ENCODE measurements at places on chromosomes 1 and 21. TPM values are rescaled to one million over a fixed set of nuclear protein-coding genes. Genes with fewer than 3 reads are reported as not detected.

DNA sequence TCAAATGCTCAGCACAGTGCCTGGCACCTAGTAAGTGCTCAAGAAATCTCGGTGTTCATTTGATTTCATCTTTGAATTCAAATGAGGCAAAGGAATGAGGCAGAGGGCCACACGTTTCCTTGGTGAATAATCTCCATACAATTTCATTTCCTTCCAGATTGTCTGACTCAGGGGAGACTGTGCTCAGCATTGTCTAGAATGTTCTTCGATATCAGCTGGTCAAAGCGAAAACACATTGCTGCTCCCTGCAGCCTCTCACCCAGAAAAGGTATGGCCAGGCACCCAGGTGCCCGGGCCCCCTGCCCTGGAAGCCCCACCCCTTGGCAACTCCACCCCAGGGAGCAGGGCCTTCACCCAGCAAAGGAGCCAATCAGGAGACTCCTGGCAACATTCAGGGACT lies 55.8 kb downstream of the FBXO2 start:
- H3K4me3 ChIP-seq, result no peak overlapping the region
- DNase-seq, result no peak
- H3K4me1 ChIP-seq, result peaks cover 6% of the 10 kb centered on the region
- H3K27me3 ChIP-seq, result peaks cover 10% of the 10 kb centered on the region
- H3K36me3 ChIP-seq, result no peaks in the 10 kb centered on the region
- no peak overlapping the region for H3K27ac ChIP-seq

Gene FNDC5
- 134 TPM for total RNA-seq

- no peak for DNase-seq
- H3K27me3 ChIP-seq, result no peaks in the 10 kb centered on the region
- peaks cover under 1% of the 10 kb centered on the region for H3K4me1 ChIP-seq
- H3K36me3 ChIP-seq, result no peaks in the 10 kb centered on the region
These were observed 131.9 kb downstream of the BACH1 start for GRCh38 chr21:29430576-29430975.

DNA sequence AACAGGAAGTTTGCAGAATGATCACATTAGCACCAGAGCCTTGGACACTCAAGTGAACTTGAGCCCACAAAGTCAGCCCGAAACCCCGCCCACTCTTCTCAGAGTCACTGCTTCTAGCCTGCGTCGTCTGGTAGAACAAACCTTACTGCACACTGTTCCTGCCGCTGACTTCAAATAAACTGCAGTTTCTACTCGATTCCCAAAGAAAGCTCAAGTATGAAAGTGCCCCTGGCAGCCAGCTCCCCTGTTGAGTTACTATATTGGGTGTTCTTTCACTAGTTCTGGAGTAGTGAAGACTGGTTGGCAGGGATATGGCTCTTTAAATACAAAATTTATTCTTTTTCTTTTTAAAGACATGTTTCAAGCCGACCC lies 164.7 kb downstream of the GALNT2 start:
- H3K27me3 ChIP-seq, result no peaks in the 10 kb centered on the region
- DNase-seq, result peak; percentile 68
- peak overlapping the region; percentile 6 for H3K4me3 ChIP-seq
- no peaks in the 10 kb centered on the region for H3K36me3 ChIP-seq
- peaks cover 34% of the 10 kb centered on the region for H3K4me1 ChIP-seq

Gene SNAPIN
- total RNA-seq, result 60.4 TPM

GRCh38 chr1:93584261-93585003 lies 97.2 kb downstream of the BCAR3 start:
- no peak for DNase-seq
- H3K36me3 ChIP-seq, result peaks cover 76% of the 10 kb centered on the region
- no peak overlapping the region for H3K4me3 ChIP-seq
- no peaks in the 10 kb centered on the region for H3K27me3 ChIP-seq
- peaks cover 30% of the 10 kb centered on the region for H3K4me1 ChIP-seq

- H3K4me3 ChIP-seq, result no peak overlapping the region
- peaks cover 17% of the 10 kb centered on the region for H3K27me3 ChIP-seq
- no peak overlapping the region for H3K27ac ChIP-seq
- no peak for DNase-seq
These were observed 49.7 kb upstream of the SLC2A1 start for GRCh38 chr1:43008115-43009060.

GRCh38 chr1:79663916-79664315 lies 657.4 kb upstream of the ADGRL4 start:
- no peaks in the 10 kb centered on the region for H3K4me1 ChIP-seq
- no peak overlapping the region for H3K4me3 ChIP-seq
- no peaks in the 10 kb centered on the region for H3K27me3 ChIP-seq
- H3K36me3 ChIP-seq, result no peaks in the 10 kb centered on the region

- no peak for DNase-seq
- H3K4me3 ChIP-seq, result no peak overlapping the region
- H3K27ac ChIP-seq, result no peak overlapping the region
- H3K27me3 ChIP-seq, result no peaks in the 10 kb centered on the region
- no peaks in the 10 kb centered on the region for H3K4me1 ChIP-seq
These were observed 361.1 kb downstream of the TGFB2 start for GRCh38 chr1:218705911-218706893.

Gene KCNA2
- total RNA-seq, result 0.61 TPM

DNA sequence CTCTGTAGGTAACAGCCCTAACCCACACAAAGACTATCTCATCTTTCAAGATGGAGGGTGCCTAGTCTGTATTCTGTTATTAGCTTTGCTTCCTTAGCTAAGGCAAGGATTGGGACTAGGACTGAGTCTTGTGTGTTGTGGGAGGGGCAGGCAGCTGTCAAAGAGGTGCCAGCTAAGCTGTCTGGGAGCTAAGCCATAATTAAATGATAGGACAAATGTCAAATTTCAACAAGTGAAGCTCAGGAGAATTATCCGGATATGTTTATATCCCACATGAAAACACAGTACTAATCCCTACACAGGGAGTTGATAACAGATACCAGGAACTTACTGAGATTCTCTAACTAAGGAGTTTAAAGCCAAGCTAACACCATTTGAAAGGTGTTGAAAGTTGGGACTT lies 70.5 kb upstream of the NGF start:
- H3K27ac ChIP-seq, result peak overlapping the region; percentile 46
- no peaks in the 10 kb centered on the region for H3K36me3 ChIP-seq
- H3K4me1 ChIP-seq, result peaks cover 21% of the 10 kb centered on the region
- no peak overlapping the region for H3K4me3 ChIP-seq
- no peak for DNase-seq
- no peaks in the 10 kb centered on the region for H3K27me3 ChIP-seq

Gene ALX3
- total RNA-seq, result not detected

GRCh38 chr1:208134491-208134890 lies 109.7 kb downstream of the PLXNA2 start:
- no peaks in the 10 kb centered on the region for H3K4me1 ChIP-seq
- no peak for DNase-seq
- no peaks in the 10 kb centered on the region for H3K36me3 ChIP-seq
- H3K27ac ChIP-seq, result no peak overlapping the region
- no peaks in the 10 kb centered on the region for H3K27me3 ChIP-seq

DNA sequence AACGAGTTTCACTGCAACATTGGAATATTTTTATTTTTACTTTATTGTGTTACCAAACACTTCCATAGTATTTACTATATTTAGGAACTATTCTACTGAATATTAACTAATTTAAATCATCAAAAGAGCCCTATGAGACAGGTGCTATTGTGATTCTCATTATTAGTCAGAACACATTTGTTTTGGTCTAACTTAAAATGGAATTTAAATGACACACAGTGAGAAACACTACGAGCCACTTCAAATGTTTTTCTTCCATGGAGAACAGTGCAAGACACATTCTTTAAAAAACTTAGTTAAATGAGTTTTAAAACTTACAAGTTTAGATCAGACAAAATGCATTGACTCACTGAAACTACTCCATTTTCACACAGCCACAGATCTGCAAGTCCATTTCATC lies 6.6 kb upstream of the TRAF3IP3 start:
- no peaks in the 10 kb centered on the region for H3K27me3 ChIP-seq
- no peak overlapping the region for H3K4me3 ChIP-seq
- H3K36me3 ChIP-seq, result no peaks in the 10 kb centered on the region
- peaks cover 6% of the 10 kb centered on the region for H3K4me1 ChIP-seq
- no peak for DNase-seq
